ENCODE measurements at places on chromosomes 7 and 10. TPM values are rescaled to one million over a fixed set of nuclear protein-coding genes. Genes with fewer than 3 reads are reported as not detected.

Gene SLC13A1
- total RNA-seq: not detected

Gene TEX47
- not detected for total RNA-seq

DNA sequence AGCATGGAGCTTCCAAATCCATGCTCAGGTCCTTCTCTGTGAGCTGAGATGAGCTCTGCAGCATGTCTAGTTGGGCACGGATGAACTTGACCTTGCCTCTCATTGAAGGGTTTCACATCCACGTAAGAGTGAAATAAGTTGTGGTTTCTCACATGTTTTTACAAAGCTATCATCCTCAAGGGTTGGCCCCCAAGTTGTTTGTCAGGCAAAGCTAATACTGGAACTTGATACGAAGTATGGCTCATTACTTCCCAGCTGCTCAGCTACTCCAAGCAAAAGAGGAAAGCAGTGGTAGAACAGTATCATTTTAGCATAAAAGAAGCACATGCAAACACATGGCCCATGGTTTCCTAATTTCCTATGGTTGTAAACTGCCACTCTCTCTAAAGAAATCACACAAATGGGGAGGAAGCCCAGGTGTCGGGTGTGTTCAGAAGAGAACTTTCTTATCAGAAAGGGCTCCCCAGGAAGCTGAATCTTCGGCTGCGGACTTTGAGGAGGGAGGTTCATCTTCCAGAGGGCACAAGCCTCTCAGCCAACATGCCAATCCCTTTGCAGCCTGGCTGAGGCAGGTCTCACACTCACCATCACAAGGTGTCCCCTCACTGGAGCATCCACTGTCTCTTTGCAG, 45.3 kb downstream of the PDLIM1 start:
- H3K36me3 ChIP-seq: peaks cover 100% of the 10 kb centered on the region
- no peak overlapping the region for H3K27ac ChIP-seq
- H3K4me1 ChIP-seq: peaks cover 11% of the 10 kb centered on the region
- H3K4me3 ChIP-seq: no peak overlapping the region

- no peak overlapping the region for H3K4me3 ChIP-seq
- no peaks in the 10 kb centered on the region for H3K27me3 ChIP-seq
- no peak overlapping the region for H3K27ac ChIP-seq
- H3K36me3 ChIP-seq: no peaks in the 10 kb centered on the region
- no peaks in the 10 kb centered on the region for H3K4me1 ChIP-seq
Measured at GRCh38 chr7:31805209-31805818, 118.3 kb downstream of the PPP1R17 start.

Gene RNF32
- total RNA-seq: 1.6 TPM

GRCh38 chr10:118977022-118977599, 52.4 kb upstream of the NANOS1 start:
- no peaks in the 10 kb centered on the region for H3K36me3 ChIP-seq
- H3K4me3 ChIP-seq: no peak overlapping the region
- DNase-seq: peak; percentile 36
- H3K27me3 ChIP-seq: no peaks in the 10 kb centered on the region
- H3K27ac ChIP-seq: no peak overlapping the region

Gene HPSE2
- 0.12 TPM for total RNA-seq

GRCh38 chr7:129169686-129170440, 18.6 kb upstream of the SMO start:
- peaks cover 6% of the 10 kb centered on the region for H3K36me3 ChIP-seq
- H3K27me3 ChIP-seq: peaks cover 4% of the 10 kb centered on the region
- peaks cover 7% of the 10 kb centered on the region for H3K4me1 ChIP-seq
- peak overlapping the region; percentile 49 for H3K4me3 ChIP-seq
- peak; percentile 70 for DNase-seq
- peak overlapping the region; percentile 5 for H3K27ac ChIP-seq

DNA sequence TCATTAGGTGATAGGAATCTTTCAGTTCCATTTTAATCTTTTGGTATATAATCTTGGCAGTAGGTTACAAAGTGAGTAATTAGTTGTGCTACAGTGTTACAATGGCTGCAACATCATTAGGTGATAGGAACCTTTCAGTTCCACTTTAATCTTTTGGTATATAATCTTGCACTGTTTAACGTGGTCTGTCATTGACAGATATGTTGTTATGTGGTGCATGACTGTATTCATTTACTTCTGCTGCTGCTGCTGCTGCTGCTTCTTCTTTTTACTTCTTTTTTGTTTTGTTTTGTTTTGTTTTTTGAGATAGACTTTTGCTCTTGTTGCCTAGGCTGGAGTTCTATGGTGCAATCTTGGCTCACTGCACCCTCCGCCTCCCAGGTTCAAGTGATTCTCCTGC, 28.6 kb downstream of the ST7 start:
- H3K4me3 ChIP-seq: no peak overlapping the region
- H3K36me3 ChIP-seq: no peaks in the 10 kb centered on the region
- no peak for DNase-seq
- no peak overlapping the region for H3K27ac ChIP-seq

DNA sequence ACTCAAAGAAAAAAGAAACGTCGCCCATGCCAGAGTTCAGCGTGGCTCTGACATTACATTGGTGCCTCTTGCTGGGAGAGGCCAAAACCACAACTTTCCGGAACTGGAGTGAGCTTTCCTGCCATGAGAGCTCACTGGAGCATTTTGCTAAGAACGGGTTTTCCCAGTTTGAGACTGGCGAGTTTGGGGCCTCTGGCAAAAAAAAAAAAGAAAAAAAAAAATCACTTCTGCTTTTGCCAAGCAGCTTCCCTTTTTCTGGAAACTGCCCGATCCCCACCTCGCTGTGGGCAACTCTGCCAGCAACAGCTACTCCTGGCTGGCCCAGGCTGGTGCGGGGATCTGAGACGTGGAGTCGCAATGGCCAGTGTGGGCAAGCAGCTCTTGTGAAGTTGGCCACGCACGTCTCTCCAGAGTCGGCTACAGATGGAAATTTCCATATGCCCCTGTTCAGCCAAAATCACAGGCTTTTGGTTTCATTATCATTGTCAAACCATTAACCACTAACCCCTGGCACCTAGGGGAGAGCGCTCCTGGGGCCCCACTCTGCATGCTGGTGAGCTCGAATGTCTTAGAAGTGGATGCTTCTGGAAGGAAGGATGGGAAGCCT, 25.7 kb downstream of the PRKAG2 start:
- no peaks in the 10 kb centered on the region for H3K36me3 ChIP-seq
- DNase-seq: no peak
- H3K27me3 ChIP-seq: no peaks in the 10 kb centered on the region
- no peak overlapping the region for H3K4me3 ChIP-seq
- no peaks in the 10 kb centered on the region for H3K4me1 ChIP-seq

DNA sequence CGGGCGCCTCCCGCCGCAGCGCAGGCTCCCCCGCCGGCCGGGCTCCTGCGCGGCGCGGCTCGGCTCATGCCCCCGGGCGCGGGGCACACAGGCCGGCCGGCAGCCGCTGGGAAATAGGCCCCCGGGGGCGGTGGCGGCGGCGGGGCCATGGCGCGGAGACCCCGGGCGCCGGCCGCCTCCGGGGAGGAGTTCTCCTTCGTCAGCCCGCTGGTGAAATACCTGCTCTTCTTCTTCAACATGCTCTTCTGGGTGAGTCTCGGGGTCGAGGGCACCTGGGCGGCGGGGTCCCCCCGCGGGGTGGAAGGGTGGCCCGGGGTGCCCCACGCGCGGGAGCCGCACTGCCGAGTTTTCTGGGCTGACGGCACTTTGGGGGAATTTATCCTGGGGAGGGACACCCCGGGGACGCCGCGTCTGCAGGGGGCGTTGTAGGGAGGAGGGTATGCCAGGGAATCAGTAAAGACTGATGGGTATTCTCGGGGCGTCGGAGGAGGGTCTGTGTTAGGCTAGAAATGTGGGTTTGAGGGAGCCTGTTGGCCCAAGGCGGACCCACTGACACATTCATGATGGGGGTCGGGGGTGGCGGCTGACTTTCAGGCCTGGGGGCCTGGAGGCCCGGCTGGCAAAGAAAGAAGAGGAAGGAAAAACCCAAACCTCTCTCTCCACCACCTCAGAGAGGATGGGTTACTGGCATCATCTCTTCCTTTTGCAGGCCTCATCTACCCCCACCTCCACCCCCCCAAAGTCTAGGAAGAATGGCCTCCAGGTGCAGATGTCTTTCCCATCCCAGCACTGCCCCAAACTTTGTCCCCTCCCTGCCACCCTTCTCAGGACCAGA, 544 bp downstream of the TSPAN33 start:
- peak; percentile 62 for DNase-seq
- no peak overlapping the region for H3K27ac ChIP-seq
- H3K27me3 ChIP-seq: peaks cover 30% of the 10 kb centered on the region
- H3K4me3 ChIP-seq: peak overlapping the region; percentile 82

DNA sequence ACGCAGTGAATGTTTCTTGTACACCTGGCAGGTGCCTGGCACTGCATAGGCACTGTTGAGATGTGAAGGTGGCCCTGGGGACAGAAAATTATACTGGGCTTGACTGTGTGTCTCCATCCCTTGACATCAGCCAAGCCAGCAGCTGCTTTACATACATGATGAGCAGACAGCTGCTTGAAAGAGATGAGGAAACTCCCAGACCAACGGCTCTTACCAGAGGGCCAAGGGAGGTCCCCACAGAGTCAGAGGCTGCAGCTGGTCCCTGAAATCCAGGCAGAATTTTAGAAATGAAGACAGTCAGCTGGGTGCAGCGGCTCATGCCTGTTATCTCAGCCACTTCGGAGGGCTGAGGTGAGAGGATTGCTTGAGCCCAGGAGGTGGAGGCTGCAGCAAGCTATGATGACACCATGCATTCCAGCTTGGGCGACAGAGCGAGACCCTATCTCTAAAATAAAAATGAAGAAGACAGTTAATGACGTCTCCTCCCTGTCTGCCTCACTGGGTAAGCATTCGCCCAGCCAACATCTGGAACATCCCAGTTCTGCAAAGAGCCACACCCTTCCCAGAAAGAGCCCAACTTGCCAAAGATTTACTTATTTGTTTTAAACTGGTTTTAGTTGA, 17.6 kb downstream of the LIMK1 start:
- no peak overlapping the region for H3K4me3 ChIP-seq
- peak overlapping the region; percentile 16 for H3K27ac ChIP-seq
- peaks cover 65% of the 10 kb centered on the region for H3K36me3 ChIP-seq
- no peak for DNase-seq
- no peaks in the 10 kb centered on the region for H3K27me3 ChIP-seq
- H3K4me1 ChIP-seq: no peaks in the 10 kb centered on the region

DNA sequence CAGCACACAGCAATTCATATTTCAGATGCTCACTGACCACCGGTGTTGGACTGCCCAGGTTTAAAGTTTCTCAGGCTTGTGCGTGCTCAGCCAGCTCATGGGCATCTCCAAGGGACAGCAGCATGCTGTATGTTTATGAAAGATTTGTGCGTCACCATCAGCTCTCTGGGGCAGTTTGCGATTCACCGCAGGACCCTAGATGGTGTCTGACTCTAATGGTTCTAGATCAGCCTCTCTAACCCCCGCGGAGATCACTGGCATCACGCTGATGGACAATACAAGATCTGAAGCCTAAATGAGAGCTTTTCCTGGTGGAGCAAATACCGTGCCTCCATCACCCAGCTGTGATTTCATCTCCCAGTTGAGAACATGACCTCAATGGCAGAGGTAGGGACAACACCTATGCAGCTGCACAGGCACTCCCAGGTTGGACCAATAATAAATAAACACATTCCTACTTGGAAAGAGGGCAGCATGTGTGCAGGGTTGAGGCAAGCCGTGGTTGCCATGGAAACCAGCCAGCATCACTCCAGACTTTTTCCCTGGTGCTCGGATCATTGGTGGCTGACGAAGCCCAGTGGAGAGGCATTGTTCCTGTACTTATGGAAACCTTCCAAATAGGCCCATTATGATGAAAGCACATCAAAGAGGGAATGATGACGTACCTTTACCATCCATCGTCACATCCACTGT, 253.6 kb downstream of the KCNMA1 start:
- peaks cover 31% of the 10 kb centered on the region for H3K27me3 ChIP-seq
- no peak overlapping the region for H3K4me3 ChIP-seq
- DNase-seq: peak; percentile 26
- no peak overlapping the region for H3K27ac ChIP-seq
- H3K36me3 ChIP-seq: no peaks in the 10 kb centered on the region
- H3K4me1 ChIP-seq: peaks cover 1% of the 10 kb centered on the region

Gene CPVL
- 35.6 TPM for total RNA-seq

DNA sequence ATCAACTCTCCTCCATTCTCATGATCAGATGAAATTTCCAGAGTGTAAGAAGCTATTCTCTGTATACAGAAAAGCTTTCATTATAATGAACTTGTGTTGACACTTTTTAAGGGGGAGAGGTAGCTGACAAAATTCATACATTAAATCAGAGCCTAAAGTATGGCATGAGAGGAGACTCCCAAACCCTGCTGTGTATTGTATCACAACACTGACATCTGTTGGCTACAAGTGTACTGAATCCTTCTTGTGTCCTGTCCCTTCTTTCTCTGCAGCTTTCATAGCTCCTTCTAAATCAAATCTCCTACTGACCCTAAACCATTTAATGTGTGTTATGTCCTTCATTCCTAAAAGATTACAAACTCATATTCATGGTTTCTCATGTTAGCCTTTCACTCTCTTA, 70.9 kb downstream of the GCC1 start:
- H3K27me3 ChIP-seq: peaks cover 24% of the 10 kb centered on the region
- no peak for DNase-seq
- H3K36me3 ChIP-seq: no peaks in the 10 kb centered on the region

DNA sequence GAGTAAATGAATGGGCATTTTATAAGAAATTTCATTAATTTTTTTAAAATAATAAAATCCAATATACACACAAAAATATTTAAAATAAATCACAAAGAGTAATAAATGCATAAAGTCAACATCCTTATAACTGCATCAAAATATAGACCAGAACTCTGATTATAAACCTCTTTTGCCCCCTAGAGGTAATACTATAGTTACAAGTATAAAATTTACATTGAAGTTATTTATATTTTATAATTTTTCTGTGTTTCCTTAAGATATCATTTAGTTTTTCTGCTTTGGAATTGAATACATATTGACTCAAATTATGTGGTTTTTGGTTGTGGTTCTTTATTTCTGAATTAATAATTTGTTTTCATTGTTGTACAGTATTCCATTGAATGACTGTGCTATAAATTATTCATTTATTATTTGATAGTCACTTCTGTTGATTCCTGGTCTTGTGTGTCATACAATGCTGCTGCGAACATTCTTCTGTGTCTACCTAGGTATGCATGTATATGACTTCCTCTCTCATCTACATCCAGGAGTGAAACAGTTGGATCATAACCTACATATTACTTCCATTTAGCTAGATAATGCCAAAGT, 673.6 kb downstream of the IPMK start:
- H3K27ac ChIP-seq: no peak overlapping the region
- H3K4me1 ChIP-seq: no peaks in the 10 kb centered on the region
- H3K4me3 ChIP-seq: no peak overlapping the region
- no peaks in the 10 kb centered on the region for H3K36me3 ChIP-seq
- no peaks in the 10 kb centered on the region for H3K27me3 ChIP-seq

Gene SPDYE16
- 0.34 TPM for total RNA-seq

Gene TBXAS1
- 7.6 TPM for total RNA-seq

Gene SLC16A9
- 4.9 TPM for total RNA-seq

GRCh38 chr10:78420946-78421735, 387.5 kb downstream of the RPS24 start:
- H3K27ac ChIP-seq: peak overlapping the region; percentile 33
- no peaks in the 10 kb centered on the region for H3K27me3 ChIP-seq
- H3K4me1 ChIP-seq: no peaks in the 10 kb centered on the region
- no peak overlapping the region for H3K4me3 ChIP-seq
- peak; percentile 56 for DNase-seq

- no peaks in the 10 kb centered on the region for H3K4me1 ChIP-seq
- no peak for DNase-seq
- peaks cover 93% of the 10 kb centered on the region for H3K36me3 ChIP-seq
- no peak overlapping the region for H3K4me3 ChIP-seq
- no peaks in the 10 kb centered on the region for H3K27me3 ChIP-seq
- H3K27ac ChIP-seq: no peak overlapping the region
Measured at GRCh38 chr7:75058406-75058805, 15.2 kb downstream of the RCC1L start.

- H3K27me3 ChIP-seq: peaks cover 17% of the 10 kb centered on the region
- H3K4me3 ChIP-seq: no peak overlapping the region
- H3K4me1 ChIP-seq: peaks cover 3% of the 10 kb centered on the region
- no peaks in the 10 kb centered on the region for H3K36me3 ChIP-seq
Measured at GRCh38 chr7:7427363-7427762, 108.3 kb downstream of the COL28A1 start.

Measured in endodermal cell (in vitro differentiated cells).